Midbrain (tissue), 1 donor: ENCODE measurements at places on chromosomes 5 and 9.
A peak's percentile ranks its signal among the peaks of the same experiment; 100 is the strongest.

- no peak for DNase-seq
These were observed 11.0 kb downstream of the IGFBPL1 start for GRCh38 chr9:38413283-38413682.

DNA sequence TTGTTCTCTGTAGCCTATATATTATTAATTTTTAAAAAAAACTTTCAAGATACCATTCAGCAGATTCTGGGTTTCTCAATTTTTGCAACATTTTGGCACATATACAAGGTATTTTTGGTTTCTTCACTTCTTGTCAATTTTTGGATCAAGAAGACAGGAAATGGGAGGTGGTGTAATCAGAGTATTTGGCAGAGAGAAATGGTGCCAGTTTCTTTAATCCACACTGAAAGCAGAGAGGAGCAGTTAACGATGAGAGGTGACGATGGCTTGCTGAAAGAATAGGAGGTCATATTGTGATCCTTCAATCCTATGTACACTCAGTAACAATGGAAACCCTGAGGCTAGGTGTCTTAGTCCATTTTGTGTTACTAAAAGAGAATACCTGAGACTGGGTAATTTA, 16.4 kb downstream of the NNT start:
- no peak for DNase-seq

GRCh38 chr5:176190886-176191755, 47.1 kb upstream of the SIMC1 start:
- DNase-seq, result no peak

- no peak for DNase-seq
These were observed 947 bp upstream of the MARCHF3 start for GRCh38 chr5:127031147-127031862.

GRCh38 chr9:127199001-127199791, 65.4 kb upstream of the GARNL3 start:
- DNase-seq, result peak; percentile 79

- no peak for DNase-seq
These were observed 324.0 kb downstream of the NDUFS4 start for GRCh38 chr5:53884417-53884816.

GRCh38 chr5:176610435-176610773, 448 bp upstream of the GPRIN1 start:
- DNase-seq, result no peak

DNA sequence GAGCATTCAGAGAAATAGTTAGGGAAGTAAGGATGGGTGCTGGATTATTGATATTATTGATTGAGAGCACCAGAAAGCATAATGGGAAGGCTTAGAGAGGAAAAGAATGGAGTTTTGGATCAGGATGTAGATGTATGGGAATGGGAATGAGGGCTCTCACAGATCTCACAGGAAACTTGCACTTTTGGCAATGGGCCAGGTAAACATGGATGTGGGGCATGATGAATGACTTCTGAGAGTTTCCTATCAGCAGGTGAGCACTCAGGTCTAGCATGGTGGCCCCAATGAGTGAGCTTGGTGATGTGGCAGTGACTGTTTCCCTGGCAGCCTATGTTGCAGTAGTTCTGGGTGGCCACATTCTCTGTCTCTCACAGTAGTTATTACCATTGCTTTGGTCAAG, 283.8 kb downstream of the FBXL7 start:
- DNase-seq, result no peak

DNA sequence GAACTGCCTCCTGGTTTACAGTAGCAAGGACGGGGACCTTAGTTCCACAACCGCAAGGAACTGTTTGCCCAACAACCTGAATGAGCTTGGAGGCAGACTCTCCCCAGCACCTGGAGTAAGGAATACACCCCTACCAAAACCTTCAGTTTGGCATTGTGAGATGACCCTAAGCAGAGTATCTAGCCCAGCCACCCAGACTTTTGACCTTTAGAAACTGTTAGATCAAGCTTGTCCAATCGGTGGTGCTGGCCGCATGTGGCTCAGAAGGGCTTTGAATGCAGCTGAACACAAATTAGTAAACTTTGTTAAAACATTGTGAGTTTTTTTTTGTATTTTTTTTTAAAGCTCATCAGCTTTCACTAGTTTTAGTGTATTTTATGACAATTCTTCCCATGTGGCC, 86.9 kb upstream of the C9orf72 start:
- DNase-seq, result no peak

DNA sequence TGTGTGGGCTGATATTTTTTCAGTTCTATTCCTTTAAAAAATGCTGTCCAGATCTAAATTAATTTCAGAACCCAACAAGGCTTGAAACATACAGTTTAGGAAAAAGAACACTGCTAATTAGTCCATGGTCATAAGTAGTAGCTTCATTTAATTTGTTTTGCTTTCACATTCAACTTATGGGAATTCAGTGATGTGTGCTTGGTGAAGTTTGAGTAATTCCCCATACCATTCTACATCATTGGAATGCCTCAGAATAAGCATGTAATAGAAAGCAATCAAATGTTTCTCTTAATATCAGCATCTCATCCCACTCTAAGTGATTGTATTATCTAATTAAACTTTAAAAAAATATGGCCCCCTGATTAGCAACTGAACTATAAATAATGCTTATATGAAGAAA, 2.7 kb downstream of the CNTLN start:
- DNase-seq, result no peak

- DNase-seq, result no peak
These were observed 333.6 kb downstream of the PIK3R1 start for GRCh38 chr5:68548959-68549676.

DNA sequence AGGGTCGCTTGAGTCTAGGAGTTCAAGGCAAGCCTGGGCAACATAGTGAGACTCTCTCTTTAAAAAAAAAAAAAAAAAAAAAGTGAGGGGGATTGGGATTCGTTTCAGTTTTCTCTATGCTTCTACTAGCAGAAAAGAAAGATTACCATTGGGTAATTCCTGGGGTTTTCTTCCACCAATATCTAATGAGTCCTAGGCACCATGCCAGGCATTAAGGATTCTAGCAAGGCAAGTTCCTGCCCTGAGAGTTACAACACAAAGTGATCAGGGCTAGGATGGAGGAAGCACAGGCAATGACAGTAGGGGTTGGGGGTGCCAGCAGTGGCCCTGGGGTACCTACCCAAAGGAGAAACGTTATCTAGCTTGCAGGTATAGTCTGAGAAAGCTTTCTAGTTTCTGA, 90.8 kb downstream of the PCDH1 start:
- DNase-seq, result no peak

- no peak for DNase-seq
These were observed 22.0 kb downstream of the FNIP1 start for GRCh38 chr5:131774652-131775367.

GRCh38 chr9:136764301-136764891, at the start of gene LCN15:
LCN15 (minus strand) TSS chr9:136764518; CDS start chr9:136764488, 30 bp downstream.
- DNase-seq, result no peak

DNA sequence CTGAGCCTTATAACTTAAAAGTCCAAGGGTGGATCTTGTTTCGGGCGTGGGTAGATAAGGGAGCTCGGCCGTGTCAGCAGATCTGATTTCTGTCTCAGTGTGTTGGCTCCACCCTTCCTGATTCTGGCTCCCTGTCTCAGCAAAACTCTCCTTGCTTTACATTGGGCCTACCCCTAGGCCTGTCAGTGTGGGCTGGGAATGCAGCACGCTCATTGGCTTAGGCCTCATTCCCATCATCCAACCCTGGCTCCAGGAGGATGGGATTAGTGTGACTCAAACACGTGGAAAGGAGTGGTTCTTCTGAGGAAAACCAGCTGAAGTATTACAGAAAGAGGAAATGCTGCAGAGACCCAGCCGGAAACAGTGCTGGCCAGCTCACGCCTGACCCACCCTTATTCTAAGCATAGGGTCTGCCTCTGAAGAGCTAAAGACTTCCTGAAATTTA, 59.9 kb downstream of the ZFAND5 start:
- DNase-seq, result peak; percentile 48

GRCh38 chr9:98491828-98492227, 216.9 kb downstream of the GABBR2 start:
- no peak for DNase-seq

DNA sequence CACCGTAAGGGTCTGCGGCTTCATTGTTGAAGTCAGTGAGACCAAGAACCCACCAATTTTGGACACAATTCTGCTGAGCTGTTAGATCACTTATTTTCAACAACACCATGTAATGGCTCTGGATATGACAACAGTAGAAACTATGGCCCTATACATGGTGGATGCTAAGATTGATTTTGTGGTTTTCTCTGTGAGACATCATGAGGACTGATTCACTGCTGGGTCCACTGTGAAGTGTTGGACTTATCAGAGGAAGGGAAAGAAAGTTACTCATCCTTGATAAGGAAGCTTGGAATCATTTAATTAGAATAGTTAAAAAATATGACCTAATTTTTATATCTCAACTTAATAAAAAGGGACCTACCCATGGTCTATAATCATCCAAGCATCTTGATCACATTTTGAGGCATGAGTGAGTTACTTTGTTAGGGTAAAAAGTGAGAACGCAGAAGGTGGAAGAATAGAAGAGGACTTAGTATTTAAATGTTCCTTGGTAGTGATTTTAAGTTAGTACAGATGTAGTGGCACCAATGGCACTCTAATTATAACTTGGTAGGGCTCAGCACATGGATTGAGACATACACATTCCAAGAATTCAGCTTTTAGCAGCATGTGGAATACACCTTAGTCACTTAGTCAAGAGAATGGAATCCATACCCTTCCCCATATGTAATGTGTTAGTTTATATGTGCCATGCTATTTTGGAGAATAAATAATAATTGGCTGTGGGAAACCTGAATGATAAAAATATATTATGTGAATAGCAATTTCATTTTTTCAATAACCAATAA, 123.5 kb upstream of the CD180 start:
- DNase-seq, result no peak

DNA sequence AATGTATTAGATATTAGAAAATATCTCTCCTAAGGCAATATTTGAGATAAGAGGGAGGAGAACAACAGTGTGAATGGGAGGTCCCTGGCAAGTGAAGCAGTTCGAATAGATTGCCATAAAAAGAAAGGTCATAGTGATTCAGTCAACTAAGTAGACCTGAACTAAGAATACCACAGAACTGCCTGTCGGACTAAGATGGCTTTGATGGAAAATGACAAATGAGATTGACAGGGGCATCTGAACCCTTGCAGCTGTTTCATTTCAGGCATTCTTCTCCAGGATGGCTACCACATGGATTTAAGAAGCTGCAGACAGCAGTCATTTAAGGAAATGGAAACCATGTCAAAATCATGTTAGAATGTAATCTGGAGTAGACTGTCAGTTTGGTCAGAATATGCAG, 308.4 kb upstream of the MEF2C start:
- DNase-seq, result no peak

GRCh38 chr5:173090639-173091038, 34.5 kb downstream of the CREBRF start:
- DNase-seq, result no peak

DNA sequence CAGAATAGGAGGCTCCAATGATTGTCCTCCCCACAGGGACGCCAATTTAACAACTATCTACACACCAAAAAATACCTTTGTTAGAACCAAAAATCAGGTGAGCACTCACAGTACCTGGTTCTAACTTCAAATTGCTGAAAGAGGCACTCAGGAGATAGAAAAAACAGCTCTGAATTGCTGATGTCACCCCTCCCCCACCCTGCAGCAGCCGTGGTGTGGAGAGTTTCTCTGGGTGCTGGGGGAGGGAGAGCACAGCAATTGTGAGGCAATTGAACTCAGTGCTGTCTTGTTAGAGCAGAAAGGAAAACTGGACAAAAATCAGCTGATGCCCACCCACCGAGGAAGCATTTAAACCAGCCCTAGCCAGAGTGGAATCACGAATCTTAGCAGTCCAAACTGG, 41.8 kb downstream of the TNFSF8 start:
- no peak for DNase-seq

DNA sequence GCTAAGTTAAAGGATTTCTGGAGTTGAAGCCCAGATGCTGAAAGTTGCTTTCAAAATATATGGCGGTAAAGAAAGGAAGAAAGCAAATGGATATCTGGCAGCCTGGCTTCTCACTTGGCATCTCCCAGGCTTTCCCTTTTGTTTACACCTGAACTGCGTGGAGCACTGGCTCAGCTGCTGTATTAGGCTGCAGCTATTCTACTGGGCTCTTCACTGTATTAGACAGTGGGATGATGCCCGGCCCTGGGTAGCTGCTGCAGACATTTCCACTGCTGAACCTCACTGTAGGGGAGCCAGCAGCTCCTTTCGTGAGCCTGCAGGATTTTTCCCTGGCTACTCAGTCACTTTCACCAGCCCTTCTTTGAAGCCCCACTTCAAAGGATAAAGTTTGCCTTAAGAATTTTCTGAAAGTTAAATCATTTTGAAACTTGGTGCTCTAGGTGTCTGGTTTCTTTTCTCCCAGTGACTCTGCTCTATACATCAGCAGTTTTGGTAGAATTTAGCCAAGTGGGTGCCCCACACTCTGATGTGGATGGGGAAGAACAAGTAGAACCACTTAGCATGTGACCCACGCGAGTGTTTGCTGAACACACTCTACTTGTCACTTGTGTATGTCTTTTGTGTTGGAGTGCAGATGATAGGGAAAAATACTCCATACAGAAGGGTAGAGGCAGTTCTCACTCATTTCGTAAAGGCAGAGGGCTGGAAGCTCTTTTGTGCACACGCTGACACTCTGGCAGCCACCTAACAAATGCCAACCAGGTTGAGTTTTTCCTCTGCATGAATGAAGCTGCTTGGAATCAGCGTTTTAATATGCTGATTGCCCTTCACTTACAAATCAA, 49.9 kb downstream of the C9orf152 start:
- no peak for DNase-seq

GRCh38 chr9:28056006-28056405, 482.7 kb upstream of the C9orf72 start:
- no peak for DNase-seq

DNA sequence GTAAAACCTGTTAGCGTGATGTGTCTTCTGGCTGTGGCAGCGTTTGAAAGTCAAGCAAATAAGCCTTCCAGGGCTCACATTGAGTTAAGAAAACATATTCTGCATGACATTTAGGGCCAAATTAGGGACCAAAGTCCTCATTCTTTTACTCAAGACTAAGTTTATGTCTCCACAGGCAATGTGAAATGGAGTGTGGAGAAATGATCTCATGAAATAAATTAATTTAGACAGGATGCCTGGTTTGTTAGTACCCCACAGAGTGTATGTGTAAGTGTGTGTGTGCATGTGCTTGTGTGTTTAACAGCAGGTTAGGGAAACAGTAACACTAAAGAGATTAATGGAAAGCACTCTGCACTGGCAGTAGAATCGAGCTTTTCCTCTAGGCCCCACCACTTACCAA, 82.9 kb upstream of the SNX2 start:
- DNase-seq, result no peak

DNA sequence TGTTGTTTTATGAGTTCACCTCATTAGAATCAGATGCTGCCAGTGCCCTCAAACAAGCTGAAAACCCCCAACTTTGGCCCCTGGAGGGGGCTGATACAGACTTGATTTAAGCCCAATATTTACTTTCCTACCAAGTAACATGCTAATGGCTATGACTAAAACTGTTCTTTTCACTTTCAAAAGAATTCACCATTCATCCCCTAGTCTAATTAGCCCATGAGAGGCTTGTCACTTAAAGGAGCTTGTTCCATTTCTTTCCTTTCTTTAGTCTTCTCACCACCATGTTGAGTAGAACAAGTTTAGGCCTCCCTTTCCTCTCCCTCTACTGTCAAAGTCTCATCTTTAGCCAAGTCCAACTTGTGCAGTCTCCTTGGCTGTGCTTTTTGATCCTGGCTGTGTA, 50.4 kb downstream of the EPB41L4B start:
- DNase-seq, result no peak

- no peak for DNase-seq
These were observed 47.1 kb downstream of the DMAC1 start for GRCh38 chr9:7752481-7752880.

GRCh38 chr9:89468281-89468960, 29.5 kb downstream of the SEMA4D start:
- DNase-seq, result no peak
